ENCODE measurements at places on chromosomes 12 and 14.

- no peak for DNase-seq
Measured at GRCh38 chr12:13247596-13247995, 51.1 kb downstream of the EMP1 start.

DNA sequence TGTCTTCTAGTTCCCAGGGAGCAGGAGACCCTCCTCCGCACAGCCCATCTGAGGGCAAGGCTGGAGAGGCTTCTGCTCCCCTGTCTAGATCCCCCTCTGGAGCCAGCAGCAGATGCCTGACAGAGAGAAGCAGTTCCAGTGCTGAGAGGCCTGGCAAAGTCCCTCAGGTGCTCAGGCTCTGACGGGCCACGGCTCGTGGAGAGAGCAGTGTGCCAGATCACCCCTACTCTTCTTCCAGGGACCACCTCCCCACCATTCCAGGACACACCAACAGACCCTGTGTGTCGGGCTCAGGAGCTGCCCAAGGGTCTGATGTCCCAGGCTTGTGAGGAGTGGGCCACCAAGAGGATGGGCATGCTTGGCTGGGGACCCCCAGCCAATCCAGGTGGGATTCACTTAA is 22.5 kb upstream of the C14orf180 start:
- no peak for DNase-seq

GRCh38 chr12:64680235-64680634 is 69.9 kb downstream of the RASSF3 start:
- DNase-seq, result no peak

GRCh38 chr14:33114331-33114730 is 175.7 kb downstream of the NPAS3 start:
- DNase-seq, result no peak

GRCh38 chr12:114913871-114914801 is 230.2 kb upstream of the TBX3 start:
- no peak for DNase-seq

GRCh38 chr14:23125011-23125410 is 6.0 kb upstream of the CEBPE start:
- DNase-seq, result no peak

DNA sequence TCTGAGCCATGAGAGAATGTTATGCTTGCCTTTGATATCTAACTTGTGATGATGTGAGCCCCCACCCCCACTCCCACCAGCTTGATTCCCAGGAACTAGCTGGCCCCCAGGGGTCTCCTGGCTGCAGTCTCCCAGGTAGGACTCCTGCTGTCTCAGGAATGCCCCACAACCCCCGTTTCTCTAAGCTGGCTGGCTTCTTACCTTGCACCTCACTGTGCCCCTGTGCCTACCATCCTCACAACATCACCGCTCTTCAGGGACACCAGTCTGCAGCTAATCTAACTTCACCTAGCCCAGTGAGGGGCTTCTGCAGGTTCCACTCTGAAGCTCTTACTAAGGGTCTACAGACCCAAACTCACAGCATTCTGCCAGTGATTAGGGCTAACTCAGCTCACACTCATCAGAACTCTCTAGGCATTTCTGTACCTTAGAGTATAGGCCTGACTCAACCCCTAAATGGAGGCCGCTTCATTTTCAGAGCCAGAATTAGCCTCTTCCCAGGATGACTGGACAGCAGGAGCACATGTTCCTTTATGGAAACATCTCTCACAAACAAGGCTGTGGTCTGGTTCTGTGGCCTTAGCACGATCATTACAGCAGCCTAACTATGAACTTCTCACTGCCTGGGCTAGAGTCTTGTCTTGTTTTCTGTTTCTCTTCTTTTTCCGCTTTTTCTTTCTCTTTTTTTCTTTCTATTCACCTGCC is 72.8 kb upstream of the IFNG-AS1 start:
- no peak for DNase-seq

- DNase-seq, result no peak
Measured at GRCh38 chr14:68106905-68107304, 287.3 kb downstream of the RAD51B start.

- DNase-seq, result no peak
Measured at GRCh38 chr12:43325786-43326185, 226.2 kb downstream of the ADAMTS20 start.

GRCh38 chr12:72074956-72075355 is 136.3 kb downstream of the TPH2 start:
- DNase-seq, result no peak

- no peak for DNase-seq
Measured at GRCh38 chr12:51590347-51591015, 552 bp upstream of the SCN8A start.

DNA sequence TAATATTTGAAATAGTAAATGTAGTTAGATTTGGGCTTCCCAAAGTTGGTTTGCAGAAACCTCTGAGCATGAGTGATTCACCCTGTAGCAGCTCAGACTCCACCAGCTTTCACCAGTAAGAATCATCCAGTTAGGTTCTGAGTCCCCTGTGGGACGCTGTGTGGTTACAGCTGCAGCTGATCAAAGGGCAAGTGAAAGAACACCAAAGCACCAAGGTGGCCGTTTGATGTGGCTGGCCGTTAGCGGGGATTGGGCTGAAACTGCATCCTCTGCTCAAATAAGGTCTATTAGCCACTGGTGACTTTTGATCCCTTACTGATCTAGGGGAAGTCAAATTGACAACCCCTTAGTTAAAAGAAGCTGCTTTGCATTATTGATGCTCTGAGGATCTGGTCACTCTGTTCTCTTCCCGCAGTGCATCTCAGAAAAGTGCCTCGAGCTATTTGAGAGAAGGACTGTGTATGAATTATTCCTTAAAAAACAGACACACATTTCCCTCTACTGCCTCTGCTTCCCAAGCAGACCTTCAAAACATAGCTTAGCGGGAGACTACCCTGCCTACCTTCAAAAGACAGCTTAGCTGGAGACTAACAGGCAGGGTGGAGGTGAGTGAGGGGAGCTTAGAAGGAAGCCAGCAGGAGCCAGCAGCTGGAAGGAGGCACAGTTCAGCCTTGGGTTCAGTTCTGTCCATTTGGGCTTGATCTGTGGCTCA is 3.7 kb downstream of the ABHD12B start:
- DNase-seq, result no peak

DNA sequence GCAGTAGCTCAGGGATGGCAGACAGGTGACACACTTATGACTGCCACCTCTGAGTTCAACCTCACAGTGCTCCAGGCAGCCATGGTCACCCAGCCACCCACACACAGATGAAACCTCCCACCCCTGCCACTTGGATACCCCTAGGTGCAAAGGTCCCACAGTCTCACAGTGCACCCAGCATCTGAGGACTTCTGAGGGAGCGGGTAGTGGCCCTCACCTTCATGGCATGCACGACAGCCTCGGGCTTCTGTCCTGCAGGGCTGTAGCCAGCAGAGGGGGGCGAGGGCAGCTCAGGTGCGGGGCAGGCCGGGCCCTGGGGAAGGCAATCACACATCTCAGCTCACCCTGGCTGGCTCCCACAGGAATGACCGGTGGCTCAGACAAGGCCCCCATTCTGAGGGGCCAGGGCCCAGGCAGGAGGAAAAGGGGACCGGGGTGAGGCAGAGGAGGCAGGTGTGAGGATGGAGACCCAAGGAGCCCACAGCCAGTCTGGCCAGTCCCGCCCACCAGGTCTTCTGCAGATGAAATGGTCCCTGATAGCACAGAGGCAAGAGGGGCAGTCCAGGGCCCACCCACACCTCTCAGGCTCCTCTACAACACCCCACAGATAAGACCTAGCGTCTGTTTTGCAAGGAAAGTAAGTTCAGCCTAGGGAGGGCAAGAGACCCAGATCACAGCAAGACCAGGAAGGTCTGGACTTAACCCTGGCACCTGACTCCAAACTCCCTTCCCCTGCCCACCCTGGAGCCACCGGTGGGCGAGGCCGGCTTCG is 35.8 kb downstream of the CCNK start:
- DNase-seq, result no peak

DNA sequence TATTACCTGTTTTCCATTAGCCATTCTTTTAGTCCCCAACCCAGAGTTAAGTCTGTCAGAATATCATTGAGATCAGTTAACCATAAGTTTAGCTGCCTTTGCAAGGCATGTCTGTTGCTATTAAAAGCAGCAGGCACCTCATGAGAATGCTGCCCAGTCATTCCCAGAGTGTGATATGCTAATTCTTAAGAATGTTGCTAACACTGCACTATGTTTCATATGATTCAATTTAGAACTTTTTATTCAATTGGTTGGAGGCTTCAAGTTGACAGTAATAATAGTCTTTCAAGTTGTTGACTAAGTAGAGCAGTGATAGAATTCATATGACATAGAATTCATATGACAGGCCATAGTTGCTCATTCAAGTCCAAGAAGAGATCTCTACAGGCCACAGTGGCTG is 292.3 kb downstream of the FUT8 start:
- DNase-seq, result no peak

GRCh38 chr12:54126029-54126695 is 62.6 kb downstream of the SMUG1 start:
- no peak for DNase-seq
